AG20443 (cell line): ENCODE measurements at places on chromosomes 1 and 21.

DNA sequence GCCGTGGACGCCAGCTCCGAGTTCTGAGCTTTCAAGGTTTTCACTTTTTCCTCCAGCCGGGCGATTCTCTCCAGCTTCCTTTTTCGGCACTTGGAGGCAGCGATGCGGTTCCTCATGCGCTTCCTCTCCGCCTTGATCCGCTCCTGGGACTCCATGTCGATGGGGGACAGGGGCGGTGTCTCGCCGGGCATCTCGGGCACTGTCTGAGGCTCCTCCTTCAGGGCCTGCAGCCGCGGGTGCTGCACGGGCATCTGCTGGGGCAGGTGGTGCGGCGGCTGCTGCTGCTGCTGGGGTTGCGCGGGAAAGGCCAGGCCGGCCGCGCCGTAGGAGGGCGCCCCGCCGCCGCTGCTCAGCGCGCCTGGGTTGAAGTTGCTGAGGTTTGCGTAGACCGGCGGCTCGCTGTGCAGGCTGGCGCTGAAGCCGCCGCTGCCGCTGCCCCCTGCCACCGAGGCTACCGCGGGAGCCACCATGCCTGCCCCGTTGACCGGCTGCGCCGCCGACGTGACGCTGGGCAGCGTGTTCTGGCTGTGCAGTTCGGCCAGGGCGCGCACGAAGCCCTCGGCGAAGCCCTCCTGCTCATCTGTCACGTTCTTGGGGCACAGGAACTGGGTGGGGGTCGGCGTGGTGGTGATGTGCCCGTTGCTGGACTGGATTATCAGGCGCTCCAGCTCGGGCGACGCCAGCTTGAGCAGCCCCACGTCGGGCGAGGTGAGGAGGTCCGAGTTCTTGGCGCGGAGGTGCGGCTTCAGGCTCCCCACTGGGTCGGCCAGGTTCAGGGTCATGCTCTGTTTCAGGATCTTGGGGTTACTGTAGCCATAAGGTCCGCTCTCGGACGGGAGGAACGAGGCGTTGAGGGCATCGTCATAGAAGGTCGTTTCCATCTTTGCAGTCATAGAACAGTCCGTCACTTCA is 1.4 kb downstream of the JUN start:
- DNase-seq, result peak; percentile 20

GRCh38 chr1:245684166-245684565 is 529.4 kb downstream of the KIF26B start:
- DNase-seq, result no peak

DNA sequence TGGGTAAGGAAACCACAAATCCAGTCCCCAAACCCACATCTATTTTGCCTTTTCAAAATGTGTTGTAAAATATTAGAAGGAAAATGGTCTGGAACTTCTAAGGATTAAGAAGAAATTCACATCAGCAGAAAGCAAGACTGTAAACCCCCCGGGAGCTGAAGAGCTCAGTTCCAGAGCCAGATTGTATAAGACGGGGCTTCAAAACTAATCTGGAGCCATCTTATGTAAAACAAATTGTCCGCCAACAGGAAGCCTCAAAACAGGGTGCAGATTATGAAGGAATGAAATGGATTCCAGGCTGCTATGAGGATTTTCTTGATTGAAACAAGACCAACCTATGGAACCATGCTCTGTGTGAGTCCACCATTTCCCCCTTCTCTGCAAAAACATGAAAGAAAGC is 25.1 kb upstream of the HUNK start:
- no peak for DNase-seq

DNA sequence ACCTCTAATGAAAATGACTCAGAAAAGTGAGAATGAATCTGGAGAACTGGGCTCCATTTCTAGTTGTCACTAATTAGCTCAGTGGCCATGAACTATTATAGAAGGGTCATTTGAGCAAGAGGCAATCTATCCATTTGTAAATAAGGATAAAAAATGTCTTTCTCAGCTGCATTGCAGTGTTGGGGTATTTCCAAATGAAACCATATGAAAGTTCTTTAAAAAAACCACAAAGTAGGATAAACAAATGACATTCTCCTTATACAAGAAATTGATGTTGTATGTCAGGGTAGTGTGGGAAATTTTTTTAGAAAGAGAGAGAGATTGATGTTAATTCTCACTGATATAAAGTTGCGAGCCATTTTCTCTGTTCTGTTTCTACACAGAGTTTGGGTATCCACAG is 26.0 kb downstream of the FMO3 start:
- DNase-seq, result no peak
